Stimulated activated CD8-positive, alpha-beta memory T cell treated with anti-CD3 and anti-CD28 coated beads, Interleukin-7, amount 100 ng/mL, for 1 hour (primary cell): ENCODE measurements at places on chromosomes 7 and 10.

DNA sequence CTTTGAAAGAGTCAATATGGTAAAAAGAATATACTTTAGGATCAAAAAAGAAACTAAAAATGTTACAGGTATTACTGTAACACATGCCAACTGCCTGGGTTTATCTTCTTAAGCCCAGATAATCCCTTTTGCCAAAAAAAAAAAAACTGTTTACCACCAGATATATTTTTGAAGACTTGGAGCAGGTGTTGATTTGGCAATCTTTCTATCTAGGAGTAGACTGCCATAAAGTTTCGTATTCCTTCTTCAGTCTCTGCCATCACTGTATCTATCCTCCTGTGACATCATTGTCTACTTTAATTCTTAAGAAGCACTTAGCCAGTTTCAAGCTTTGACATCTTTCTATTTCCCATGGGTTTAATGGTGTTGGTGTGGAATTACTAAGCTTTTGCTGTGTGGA lies 161.0 kb downstream of the ST7 start:
- DNase-seq, result no peak

DNA sequence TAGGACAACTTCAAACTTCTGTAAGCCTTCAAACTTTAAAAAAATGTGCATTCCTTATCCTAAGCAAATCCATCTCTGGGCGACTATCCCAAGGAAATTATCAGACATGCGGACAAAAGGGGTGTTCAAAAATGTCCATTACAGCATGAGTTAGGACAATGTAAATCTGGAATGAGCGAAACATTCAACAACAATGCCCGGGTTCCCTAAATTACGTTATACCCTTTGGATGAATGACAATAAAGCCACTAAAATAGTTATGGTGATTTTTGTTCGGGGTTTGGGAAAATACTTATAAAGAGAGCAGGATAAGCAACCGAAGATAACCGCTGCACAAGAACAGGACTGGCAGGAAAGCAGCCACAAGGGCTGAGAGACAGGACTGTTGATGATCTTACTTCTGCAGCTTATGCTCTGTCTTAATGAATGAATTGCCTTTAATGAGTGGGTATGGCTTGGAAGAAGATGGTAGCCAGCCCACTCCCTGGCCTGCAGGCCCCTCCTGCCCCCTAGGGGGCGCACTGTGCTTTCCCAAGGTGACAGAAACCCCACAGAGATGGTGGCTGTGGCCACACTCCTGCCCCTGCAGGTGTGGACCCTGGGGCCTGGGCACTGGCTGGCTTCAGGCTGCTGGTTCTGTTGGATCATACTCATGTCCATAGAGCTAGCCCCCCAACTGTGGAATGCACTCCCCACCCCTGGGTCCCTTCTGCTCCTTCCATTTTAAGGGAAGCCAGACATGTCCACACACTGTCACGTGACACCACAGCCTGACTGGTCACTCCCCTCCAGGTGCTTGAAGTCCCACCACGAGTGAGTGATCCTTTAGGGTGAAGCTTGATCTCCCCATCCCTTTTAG lies 45.0 kb downstream of the ZCCHC24 start:
- peak; percentile 19 for DNase-seq

- no peak for DNase-seq
Observed at GRCh38 chr7:114554781-114555537, 140.3 kb downstream of the FOXP2 start.

- DNase-seq, result no peak
Observed at GRCh38 chr10:21528236-21529031, 3.0 kb upstream of the SKIDA1 start.

GRCh38 chr10:96400465-96400864 lies 41.7 kb upstream of the OPALIN start:
- no peak for DNase-seq

DNA sequence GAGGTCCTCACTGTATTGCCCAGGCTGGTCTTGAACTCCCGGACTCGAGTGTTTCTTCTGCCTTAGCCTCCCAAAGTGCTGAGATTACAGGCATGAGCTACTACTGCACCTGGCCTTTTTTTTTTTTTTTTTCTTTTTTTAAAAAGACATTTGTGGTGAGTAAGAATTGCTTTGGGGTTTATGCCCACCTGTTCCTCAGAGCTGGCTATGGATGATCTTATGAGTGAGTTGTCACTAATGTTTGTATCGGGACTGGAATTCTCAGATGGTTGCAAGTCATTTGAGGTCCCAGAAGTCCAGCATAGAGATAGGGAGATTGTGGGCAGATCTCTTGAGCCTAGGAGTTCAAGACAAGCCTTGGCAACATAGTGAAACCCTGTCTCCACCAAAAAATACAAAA lies 35.2 kb downstream of the ZRANB1 start:
- no peak for DNase-seq

- DNase-seq, result no peak
Observed at GRCh38 chr10:31972519-31973041, 43.9 kb upstream of the ARHGAP12 start.

- no peak for DNase-seq
Observed at GRCh38 chr10:64626924-64627323, 1105.7 kb downstream of the REEP3 start.

DNA sequence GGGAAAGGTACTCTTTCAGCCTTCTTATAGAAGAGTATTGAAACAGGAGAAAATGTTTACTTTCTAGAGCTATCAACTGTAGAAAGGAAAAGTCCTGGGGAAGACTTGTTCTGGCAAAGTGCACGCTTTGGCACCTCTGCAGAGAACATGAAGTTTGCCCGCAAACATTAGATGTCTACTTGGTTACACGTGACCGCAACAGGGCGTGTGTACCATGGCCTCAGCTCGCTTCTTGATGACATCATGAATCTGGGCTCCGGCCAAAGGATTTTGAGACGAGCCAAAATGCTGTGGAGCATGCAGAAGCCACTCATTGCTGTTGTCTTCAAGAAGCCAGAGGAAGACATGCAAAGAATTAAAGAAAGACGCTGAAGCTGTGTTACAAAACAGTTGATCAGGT lies 8.6 kb upstream of the TAS2R60 start:
- no peak for DNase-seq

- no peak for DNase-seq
Observed at GRCh38 chr10:10307551-10307950, 710.1 kb upstream of the CELF2 start.
